SJCRH30 (cell line): ENCODE measurements at places on chromosomes 4 and X.

GRCh38 chrX:35711281-35711680 lies 86.9 kb upstream of the MAGEB16 start:
- no peak overlapping the region for H3K4me3 ChIP-seq
- no peaks in the 10 kb centered on the region for H3K27me3 ChIP-seq
- no peaks in the 10 kb centered on the region for H3K4me1 ChIP-seq

DNA sequence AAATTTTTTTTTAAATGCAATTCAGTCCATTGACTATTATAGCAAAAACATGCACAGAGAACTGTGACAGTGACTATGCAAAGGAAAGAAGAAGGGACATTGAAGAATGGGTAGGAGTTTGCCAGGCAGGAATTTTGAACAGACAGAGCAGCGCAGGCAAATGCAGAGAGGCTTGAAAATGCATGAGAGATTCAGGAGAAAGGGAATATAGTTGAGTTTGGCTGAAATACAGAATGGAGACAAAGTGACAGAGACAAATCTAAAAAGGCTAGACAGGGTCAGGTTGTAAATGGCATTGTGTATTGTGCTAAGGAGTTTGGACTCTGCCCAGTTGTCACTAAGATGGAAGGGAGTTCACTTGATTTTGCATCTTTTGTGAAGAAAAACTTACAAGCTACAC lies 42.4 kb upstream of the IL21 start:
- no peaks in the 10 kb centered on the region for H3K36me3 ChIP-seq
- H3K27ac ChIP-seq, result no peak overlapping the region
- peaks cover 2% of the 10 kb centered on the region; the same call in 1 of the 2 replicates for H3K4me1 ChIP-seq
- DNase-seq, result no peak
- no peaks in the 10 kb centered on the region for H3K27me3 ChIP-seq

DNA sequence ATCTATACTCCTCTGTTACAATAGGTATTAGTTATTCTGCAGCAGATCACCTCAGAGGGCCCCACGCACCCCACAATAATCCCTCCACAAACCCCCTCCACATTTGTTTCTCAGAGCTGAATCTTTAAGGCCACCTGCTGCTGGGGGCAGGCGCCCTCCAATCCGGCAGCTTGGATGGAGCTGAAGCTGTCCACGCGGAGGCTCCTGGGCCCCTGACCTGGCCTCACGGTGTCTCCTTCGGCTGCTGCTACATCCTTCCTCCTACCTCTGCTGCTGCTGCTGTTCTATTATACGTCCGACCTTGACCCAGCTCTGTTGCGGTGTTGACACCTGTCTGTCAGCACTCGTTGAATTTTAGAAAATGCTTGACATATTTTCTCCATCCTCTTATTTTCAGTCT lies 430.2 kb upstream of the ZFP42 start:
- no peaks in the 10 kb centered on the region for H3K4me1 ChIP-seq
- no peak overlapping the region for H3K4me3 ChIP-seq
- H3K27me3 ChIP-seq, result no peaks in the 10 kb centered on the region
- DNase-seq, result no peak
- no peaks in the 10 kb centered on the region for H3K36me3 ChIP-seq

DNA sequence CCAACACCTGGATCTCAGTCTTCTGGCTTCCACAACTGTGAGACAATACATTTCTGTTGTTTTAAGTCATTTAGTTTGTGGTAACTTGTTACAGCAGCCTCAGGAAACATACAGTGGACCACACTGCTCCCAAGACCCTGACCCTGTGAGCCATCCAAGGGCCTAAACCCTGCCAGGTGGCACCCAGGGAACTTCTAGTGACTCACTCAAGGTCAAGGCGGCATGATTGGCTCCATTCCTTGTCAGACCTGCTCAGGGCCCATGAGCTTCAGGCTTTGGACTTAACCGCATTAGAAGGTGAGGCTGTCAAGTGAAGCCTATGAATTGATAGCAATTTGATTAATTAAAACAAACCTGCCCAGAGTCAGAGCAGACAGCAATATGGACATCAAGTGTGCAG lies 165.7 kb upstream of the MAMLD1 start:
- H3K27me3 ChIP-seq, result no peaks in the 10 kb centered on the region
- H3K27ac ChIP-seq, result no peak overlapping the region
- no peak for DNase-seq
- H3K4me1 ChIP-seq, result peaks cover 32% of the 10 kb centered on the region

DNA sequence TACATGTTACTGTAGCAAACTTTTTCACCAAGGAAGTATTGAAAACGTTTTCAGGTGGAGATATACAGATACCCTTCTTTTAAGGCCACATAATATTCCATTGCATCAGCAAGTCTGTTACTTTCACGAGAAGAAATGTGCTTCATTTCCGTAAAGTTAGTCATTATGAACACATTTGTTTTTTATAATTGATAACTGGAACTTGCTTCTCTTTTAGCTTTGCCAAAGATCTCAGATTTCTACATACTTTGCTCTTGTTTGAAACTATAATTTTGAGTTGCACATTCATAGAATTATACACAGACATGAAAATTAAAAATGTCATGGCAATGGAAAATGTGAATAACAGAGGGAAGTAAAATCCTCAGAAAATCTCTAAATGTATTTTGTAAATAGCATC lies 128.7 kb upstream of the GIMD1 start:
- H3K4me3 ChIP-seq, result no peak overlapping the region
- no peaks in the 10 kb centered on the region for H3K27me3 ChIP-seq
- no peak for DNase-seq
- no peak overlapping the region for H3K27ac ChIP-seq
- no peaks in the 10 kb centered on the region for H3K36me3 ChIP-seq

DNA sequence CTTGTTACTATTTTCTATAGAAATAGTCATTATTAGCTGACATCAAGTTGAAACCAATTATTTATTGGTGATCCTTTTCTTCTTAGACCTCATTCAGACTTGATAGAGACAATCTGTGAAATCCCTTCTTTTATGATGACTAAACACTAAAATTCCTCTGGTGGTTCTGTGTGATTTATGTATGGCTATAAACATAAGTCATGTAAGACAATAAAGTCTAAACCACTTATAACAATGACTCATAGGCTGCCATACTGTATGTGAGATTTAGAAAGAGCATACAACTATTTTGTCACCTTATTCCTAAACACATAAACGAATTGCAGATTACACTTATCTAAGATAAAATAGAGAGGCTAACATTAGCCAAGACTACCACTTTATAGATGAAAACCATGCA lies 101.1 kb upstream of the PRR32 start:
- no peaks in the 10 kb centered on the region for H3K36me3 ChIP-seq
- no peaks in the 10 kb centered on the region for H3K27me3 ChIP-seq
- no peak overlapping the region for H3K4me3 ChIP-seq
- no peak for DNase-seq
- H3K27ac ChIP-seq, result no peak overlapping the region
- no peaks in the 10 kb centered on the region for H3K4me1 ChIP-seq

GRCh38 chrX:44876086-44876485 lies 3.1 kb downstream of the KDM6A start:
- H3K27ac ChIP-seq, result no peak overlapping the region
- H3K27me3 ChIP-seq, result no peaks in the 10 kb centered on the region
- DNase-seq, result no peak
- no peaks in the 10 kb centered on the region for H3K4me1 ChIP-seq
- no peaks in the 10 kb centered on the region for H3K36me3 ChIP-seq

- no peak for DNase-seq
- H3K27ac ChIP-seq, result no peak overlapping the region
- H3K27me3 ChIP-seq, result no peaks in the 10 kb centered on the region
- 0 out of 2 replicates have a peak, but pooled peaks cover 4% of the 10 kb centered on the region for H3K36me3 ChIP-seq
- H3K4me3 ChIP-seq, result no peak overlapping the region
- peaks cover 12% of the 10 kb centered on the region for H3K4me1 ChIP-seq
These were observed 356.7 kb downstream of the ARHGAP24 start for GRCh38 chr4:85831647-85832046.

GRCh38 chrX:96861218-96861617 lies 22.5 kb upstream of the RPA4 start:
- H3K4me3 ChIP-seq, result no peak overlapping the region
- no peaks in the 10 kb centered on the region for H3K4me1 ChIP-seq
- DNase-seq, result no peak
- no peak overlapping the region for H3K27ac ChIP-seq
- H3K27me3 ChIP-seq, result no peaks in the 10 kb centered on the region
- H3K36me3 ChIP-seq, result no peaks in the 10 kb centered on the region

DNA sequence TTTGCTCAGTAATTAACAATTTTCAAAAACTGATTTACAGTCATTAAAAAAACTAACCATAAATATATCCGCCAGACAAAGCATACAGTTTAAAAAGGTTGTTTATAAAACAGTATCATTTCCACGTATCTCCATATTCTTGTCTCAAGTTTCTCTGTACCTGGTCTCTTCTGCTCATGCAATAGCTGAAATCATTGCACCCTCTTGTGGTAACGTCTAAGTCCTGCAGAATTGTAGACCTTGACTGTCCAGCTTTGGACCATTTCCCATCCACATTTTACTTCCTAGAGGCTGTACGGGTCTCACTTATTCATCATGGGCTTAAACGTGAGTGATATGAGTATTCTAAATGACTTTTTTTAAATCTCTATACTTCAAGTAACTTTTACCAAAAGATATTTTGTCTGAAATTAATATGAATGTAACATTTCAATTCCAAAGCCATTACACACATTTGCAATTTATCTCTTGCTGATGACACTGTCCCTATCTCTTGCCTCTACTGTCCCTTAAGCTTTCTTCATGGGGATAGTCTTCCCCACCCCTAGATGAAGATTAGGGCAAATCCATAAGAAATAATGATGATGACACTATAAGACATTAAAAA lies 118.5 kb downstream of the BTC start:
- H3K27me3 ChIP-seq, result no peaks in the 10 kb centered on the region
- H3K4me3 ChIP-seq, result no peak overlapping the region
- H3K36me3 ChIP-seq, result no peaks in the 10 kb centered on the region
- DNase-seq, result peak; percentile 81
- no peaks in the 10 kb centered on the region for H3K4me1 ChIP-seq

DNA sequence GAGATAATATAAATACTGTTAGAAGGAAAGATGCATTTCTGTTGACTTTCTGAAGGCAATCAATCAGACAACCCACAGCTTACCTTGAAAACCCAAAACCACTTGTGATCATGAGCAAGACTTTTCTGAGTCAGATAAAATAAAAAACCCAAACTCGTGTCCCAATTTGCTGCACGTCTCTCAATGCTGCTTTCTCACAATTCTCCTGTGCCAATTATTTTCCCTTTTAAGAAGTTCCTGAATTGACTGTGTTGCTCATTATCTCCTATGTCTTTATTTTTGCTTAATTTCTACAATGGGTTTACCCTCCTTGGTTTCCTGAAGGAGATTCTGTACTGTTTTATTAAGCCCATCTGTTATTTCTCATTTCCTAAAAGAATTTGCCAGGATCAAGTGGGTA lies 1891.9 kb upstream of the PCDH10 start:
- no peak for DNase-seq
- no peak overlapping the region for H3K27ac ChIP-seq
- H3K4me1 ChIP-seq, result no peaks in the 10 kb centered on the region
- no peak overlapping the region for H3K4me3 ChIP-seq

GRCh38 chr4:142314247-142314646 lies 531.9 kb downstream of the INPP4B start:
- no peak overlapping the region for H3K27ac ChIP-seq
- H3K36me3 ChIP-seq, result no peaks in the 10 kb centered on the region
- H3K27me3 ChIP-seq, result no peaks in the 10 kb centered on the region
- peaks cover 10% of the 10 kb centered on the region for H3K4me1 ChIP-seq
- H3K4me3 ChIP-seq, result no peak overlapping the region

DNA sequence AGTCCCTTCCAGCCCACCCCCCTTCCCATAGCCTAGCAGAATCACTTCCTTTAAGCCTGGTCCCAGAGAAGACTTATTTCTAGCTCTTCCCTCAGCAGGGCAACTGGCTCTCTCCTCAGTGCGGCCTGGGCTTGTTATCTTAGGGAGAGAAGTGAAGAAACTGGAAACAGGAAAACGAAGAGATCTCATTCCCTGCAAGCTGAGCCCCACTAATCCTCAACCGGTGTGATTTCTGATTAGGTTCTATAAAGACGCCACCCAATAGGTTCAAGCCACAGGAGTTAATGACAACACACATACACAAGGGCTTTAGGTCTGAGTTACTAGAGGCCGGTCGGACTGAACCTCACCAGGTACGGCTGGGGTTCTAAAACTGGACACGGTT lies 3.2 kb downstream of the GSX2 start:
- no peak overlapping the region for H3K4me3 ChIP-seq
- H3K36me3 ChIP-seq, result no peaks in the 10 kb centered on the region
- H3K27me3 ChIP-seq, result peaks cover 11% of the 10 kb centered on the region
- no peak for DNase-seq

GRCh38 chr4:164169591-164169990 lies 584.3 kb upstream of the SMIM31 start:
- H3K4me3 ChIP-seq, result no peak overlapping the region
- no peaks in the 10 kb centered on the region for H3K4me1 ChIP-seq
- H3K27me3 ChIP-seq, result no peaks in the 10 kb centered on the region
- H3K36me3 ChIP-seq, result no peaks in the 10 kb centered on the region
- H3K27ac ChIP-seq, result no peak overlapping the region

DNA sequence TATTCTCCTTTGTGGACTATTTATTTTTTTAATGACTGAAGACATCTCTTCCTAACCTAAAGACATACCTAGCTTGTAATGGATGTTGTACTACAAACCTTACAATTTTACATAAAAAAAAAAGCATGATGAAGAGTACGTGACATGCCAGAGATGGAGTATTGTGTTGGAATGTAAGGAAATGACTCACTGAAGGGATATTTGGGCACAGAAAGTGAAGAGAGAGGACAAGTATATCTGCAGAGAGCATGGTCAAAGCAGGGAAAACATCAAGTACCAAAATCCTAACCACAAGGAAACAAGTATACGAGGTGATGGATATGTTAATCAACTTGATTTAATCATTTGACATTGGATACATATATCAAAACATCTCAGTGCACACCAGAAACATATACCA lies 1051.4 kb upstream of the PRKX start:
- H3K4me3 ChIP-seq, result no peak overlapping the region
- no peak for DNase-seq

GRCh38 chr4:174278467-174278866 lies 5.0 kb downstream of the FBXO8 start:
- 0 out of 2 replicates have a peak, but pooled peaks cover 2% of the 10 kb centered on the region for H3K4me1 ChIP-seq
- no peak overlapping the region for H3K4me3 ChIP-seq
- no peak for DNase-seq
- no peak overlapping the region for H3K27ac ChIP-seq
- no peaks in the 10 kb centered on the region for H3K36me3 ChIP-seq

- H3K4me3 ChIP-seq, result no peak overlapping the region
- H3K27ac ChIP-seq, result peak overlapping the region; percentile 69
- H3K27me3 ChIP-seq, result no peaks in the 10 kb centered on the region
- H3K36me3 ChIP-seq, result no peaks in the 10 kb centered on the region
- H3K4me1 ChIP-seq, result peaks cover 18% of the 10 kb centered on the region
These were observed 47.3 kb downstream of the ARHGAP24 start for GRCh38 chr4:85522277-85522676.

- H3K27ac ChIP-seq, result peak overlapping the region; percentile 62
- peaks cover 7% of the 10 kb centered on the region; the same call in 1 of the 2 replicates for H3K4me1 ChIP-seq
- peak overlapping the region; percentile 57 for H3K4me3 ChIP-seq
- H3K27me3 ChIP-seq, result no peaks in the 10 kb centered on the region
These were observed 518 bp downstream of the TACR3 start for GRCh38 chr4:103719105-103719829.

GRCh38 chrX:122046226-122046625 lies 998.8 kb downstream of the GLUD2 start:
- H3K27ac ChIP-seq, result no peak overlapping the region
- no peaks in the 10 kb centered on the region for H3K36me3 ChIP-seq
- H3K4me3 ChIP-seq, result no peak overlapping the region
- no peaks in the 10 kb centered on the region for H3K4me1 ChIP-seq
- H3K27me3 ChIP-seq, result no peaks in the 10 kb centered on the region

GRCh38 chr4:47525154-47525819 lies 40.2 kb downstream of the ATP10D start:
- H3K27ac ChIP-seq, result peak overlapping the region; percentile 3; the same call in 1 of the 2 replicates
- no peaks in the 10 kb centered on the region for H3K27me3 ChIP-seq
- H3K4me3 ChIP-seq, result no peak overlapping the region
- DNase-seq, result no peak
- H3K36me3 ChIP-seq, result no peaks in the 10 kb centered on the region
